ENCODE measurements at places on chromosomes 16 and 17. TPM values are rescaled to one million over a fixed set of nuclear protein-coding genes. Genes with fewer than 3 reads are reported as not detected.

- H3K4me3 ChIP-seq = no peak overlapping the region
- no peak for DNase-seq
- H3K36me3 ChIP-seq = no peaks in the 10 kb centered on the region
- H3K27me3 ChIP-seq = peaks cover 31% of the 10 kb centered on the region
Observed at GRCh38 chr17:33924104-33924503, 331.0 kb upstream of the CCL2 start.

DNA sequence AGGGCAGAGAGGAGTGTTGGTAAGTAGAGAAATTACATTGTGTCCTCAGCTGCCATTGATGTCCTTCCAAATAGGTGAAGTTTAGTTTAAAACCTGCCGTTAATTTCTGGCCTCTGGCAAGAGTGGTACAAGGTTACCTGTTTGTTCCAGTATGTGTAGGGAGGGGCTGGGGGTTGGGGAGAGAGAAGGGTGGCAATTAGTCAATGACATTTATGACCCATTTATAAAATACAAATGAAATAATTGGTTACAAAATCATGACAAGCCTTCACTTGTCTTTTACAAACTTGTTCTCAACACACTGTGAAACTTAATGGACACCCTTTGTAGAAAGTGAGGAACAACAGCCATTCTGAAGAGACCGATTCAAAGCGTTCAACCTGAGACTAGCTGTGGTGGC, 281.0 kb downstream of the FTO start:
- no peaks in the 10 kb centered on the region for H3K27me3 ChIP-seq
- no peak for DNase-seq
- H3K4me1 ChIP-seq = no peaks in the 10 kb centered on the region
- no peak overlapping the region for H3K4me3 ChIP-seq
- H3K27ac ChIP-seq = no peak overlapping the region
- H3K36me3 ChIP-seq = no peaks in the 10 kb centered on the region

DNA sequence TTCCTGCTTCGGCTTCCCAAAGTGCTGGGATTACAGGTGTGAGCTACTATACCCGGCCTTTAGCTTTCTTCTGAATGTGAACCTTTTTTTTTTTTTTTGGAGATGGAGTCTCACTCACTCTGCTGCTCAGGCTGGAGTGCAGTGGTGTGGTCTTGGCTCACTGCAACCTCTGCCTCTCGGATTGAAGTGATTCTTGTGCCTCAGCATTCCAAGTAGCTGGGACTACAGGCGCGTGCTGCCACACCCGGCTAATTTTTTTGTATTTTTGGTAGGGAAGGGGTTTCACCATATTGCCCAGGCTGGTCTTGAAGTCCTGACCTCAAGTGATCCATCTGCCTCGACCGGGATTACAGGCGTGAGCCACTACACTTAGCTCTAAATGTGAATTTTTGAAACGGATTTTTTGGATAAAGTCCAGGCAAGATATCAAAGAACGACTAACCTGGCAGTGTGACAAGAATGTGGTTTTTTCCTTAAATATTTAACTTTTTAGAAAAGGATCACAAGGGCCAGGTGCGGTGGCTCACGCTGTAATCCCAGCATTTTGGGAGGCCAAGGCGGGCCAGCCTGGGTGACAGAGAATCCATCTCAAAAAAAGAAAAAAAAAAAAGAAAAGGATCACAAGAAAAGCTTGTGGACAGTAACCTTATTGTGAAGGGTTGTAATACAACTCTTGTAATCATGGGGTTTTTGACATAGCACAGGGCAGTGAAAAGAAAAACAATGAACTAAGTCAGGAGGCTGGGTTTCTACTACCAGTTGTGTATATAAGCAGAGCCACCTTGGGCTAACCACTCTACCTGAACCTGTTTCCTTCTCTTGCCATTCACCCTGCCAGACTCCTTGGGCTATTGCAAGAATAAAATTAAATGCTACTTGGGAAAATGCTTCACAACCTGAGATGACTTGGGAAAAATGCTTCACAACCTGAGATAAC, 6.2 kb downstream of the BRCA1 start:
- H3K36me3 ChIP-seq = no peaks in the 10 kb centered on the region
- H3K27me3 ChIP-seq = no peaks in the 10 kb centered on the region
- no peak for DNase-seq
- no peak overlapping the region for H3K4me3 ChIP-seq
- H3K4me1 ChIP-seq = no peaks in the 10 kb centered on the region
- H3K27ac ChIP-seq = no peak overlapping the region

DNA sequence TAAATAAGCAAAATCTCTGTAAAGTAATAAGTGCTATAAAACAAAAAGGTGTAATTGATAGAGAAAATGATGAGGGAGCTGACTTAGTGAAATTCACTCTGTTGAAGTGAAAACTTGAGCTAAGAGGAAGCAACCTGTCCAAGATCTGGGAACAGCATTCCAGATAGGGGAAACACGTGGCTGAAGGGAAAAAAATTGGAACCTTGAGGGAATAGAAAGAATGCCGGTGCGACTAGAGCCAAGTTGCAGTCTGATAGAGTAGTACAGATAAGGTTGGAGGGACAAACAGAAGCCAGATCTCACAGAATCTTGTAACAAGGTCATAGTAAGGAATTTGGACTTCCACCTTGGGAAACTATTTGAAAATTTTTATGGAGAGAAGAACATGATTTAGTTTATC, 623 bp upstream of the DDX52 start:
- no peak for DNase-seq
- no peak overlapping the region for H3K27ac ChIP-seq
- H3K4me1 ChIP-seq = peaks cover 10% of the 10 kb centered on the region
- no peak overlapping the region for H3K4me3 ChIP-seq
- H3K36me3 ChIP-seq = peaks cover 24% of the 10 kb centered on the region

DNA sequence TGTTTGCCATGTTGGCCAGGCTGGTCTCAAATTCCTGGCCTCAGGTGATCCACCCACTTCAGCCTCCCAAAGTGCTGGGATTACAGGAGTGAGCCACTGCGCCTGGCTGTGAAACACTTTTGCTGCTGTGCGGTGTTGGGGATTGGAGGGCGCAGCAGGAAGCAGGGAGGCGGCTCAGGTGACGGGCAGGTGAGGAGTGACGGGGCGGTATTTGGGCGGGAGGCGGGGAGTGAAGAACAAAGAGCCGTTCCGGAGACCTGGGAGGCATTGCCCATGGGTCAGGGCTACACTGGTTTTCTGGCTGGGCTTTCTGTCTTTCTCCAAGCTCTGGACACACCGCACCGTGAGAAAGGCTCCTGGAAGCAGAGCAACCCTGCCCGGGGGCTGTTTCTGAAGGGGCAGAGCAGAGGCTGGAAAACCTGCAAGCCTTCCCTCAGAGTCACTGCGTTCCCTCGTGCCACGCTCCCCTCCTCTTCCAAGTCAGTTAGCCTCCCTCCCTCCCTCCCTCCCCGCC, 22.1 kb downstream of the CRISPLD2 start:
- H3K36me3 ChIP-seq = peaks cover 32% of the 10 kb centered on the region
- no peak overlapping the region for H3K4me3 ChIP-seq
- DNase-seq = no peak

- no peak for DNase-seq
- no peak overlapping the region for H3K27ac ChIP-seq
- peaks cover 13% of the 10 kb centered on the region for H3K4me1 ChIP-seq
- no peaks in the 10 kb centered on the region for H3K27me3 ChIP-seq
- no peaks in the 10 kb centered on the region for H3K36me3 ChIP-seq
Observed at GRCh38 chr16:11674818-11675560, 6.7 kb downstream of the SNN start.

DNA sequence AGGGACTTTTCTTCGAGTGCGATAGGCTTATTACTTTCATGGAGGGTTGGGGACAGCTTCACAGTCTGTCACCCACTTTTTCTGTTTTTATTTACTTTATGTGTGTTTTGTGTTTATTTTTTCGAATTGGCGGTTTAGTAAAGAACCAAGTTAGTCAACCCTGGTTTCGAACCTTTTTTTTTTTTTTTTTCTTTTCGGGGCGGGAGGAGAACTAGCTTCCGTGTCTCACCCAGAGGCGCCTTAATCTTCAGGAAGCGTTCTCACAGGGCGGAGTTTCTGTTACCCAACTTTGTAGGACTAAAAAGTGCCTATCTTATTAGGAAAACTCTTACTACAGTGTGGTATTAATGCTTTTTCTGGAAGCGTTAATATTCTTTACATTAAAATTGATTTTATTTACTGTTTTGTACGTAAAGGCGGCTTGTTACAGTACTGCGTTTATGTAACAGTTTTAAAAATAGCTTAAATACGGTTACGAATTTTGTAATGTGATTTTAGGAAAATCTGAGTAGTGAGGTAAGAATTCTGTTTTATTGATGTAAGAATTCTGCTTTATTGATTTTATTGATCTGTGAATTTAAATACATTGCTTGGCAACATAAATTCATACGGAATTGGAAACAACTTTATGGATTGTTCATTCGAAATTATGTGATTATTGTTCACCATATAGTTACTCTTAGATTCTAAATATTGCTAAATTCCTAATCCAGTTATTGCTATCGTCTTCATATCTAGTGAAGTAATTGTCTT, 885 bp downstream of the ZNF207 start:
- H3K4me3 ChIP-seq = peak overlapping the region; percentile 95
- DNase-seq = peak; percentile 37

DNA sequence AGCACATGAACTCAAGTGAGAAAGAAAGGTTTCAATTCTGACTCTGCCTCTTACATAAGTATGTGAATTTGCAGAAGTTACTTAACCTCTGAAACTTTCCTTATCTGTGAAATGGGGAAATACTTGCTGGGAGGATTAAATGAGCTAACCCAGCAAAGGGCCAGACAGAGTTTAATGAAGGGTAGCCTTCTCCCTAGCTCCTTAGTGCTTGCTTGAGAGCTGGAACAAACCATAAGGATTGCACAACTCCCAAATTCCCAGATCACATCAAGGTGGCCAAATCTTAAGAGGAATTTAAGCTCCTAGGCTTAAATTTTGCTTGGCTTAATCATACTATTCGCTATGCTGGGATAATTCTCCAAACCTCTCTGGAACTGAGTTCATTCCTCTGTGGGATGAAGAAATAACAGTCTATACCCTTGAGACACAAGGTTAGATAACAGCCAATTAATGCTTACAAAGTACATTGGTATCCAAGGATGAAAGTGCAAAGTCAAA, 11.8 kb upstream of the WSB1 start:
- H3K4me3 ChIP-seq = no peak overlapping the region
- H3K4me1 ChIP-seq = no peaks in the 10 kb centered on the region

- no peak for DNase-seq
- no peak overlapping the region for H3K4me3 ChIP-seq
- no peak overlapping the region for H3K27ac ChIP-seq
- H3K27me3 ChIP-seq = no peaks in the 10 kb centered on the region
- peaks cover 92% of the 10 kb centered on the region for H3K4me1 ChIP-seq
Observed at GRCh38 chr17:39639566-39640458, 2.9 kb downstream of the STARD3 start.

DNA sequence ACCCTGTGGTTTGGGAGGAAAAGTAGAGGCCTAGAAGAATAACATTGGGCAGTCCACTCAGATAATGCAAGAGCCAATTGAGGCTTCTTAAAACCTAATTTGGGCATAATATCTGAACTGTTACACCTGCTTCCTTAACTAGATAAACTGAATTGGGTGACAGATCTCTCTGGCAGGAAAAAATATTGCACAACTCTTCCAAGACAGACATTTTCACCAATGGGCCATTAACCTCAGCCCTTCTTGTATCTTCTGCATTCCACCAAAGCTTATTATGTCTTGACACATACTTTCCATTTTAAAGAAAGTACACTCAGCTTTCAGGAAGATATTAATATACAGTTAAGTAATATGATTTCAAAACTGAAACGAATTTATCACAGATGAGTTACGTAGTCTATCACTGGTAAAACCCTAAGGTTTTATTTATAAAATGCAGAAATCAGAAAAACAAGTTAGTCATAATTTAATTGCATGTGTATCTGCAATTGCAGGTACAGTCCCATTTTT, 79.9 kb upstream of the MON1B start:
- no peaks in the 10 kb centered on the region for H3K4me1 ChIP-seq
- no peaks in the 10 kb centered on the region for H3K36me3 ChIP-seq
- H3K4me3 ChIP-seq = no peak overlapping the region
- no peak overlapping the region for H3K27ac ChIP-seq
- DNase-seq = no peak
- no peaks in the 10 kb centered on the region for H3K27me3 ChIP-seq

- peak; percentile 92 for DNase-seq
- H3K36me3 ChIP-seq = no peaks in the 10 kb centered on the region
- H3K27me3 ChIP-seq = no peaks in the 10 kb centered on the region
- H3K4me3 ChIP-seq = no peak overlapping the region
- H3K4me1 ChIP-seq = no peaks in the 10 kb centered on the region
Observed at GRCh38 chr17:43878260-43879175, 28.8 kb downstream of the MPP2 start.

The PRAC1 gene
- total RNA-seq = not detected

The CDRT15L2 gene
- not detected for total RNA-seq

The NFAT5 gene
- 53.5 TPM for total RNA-seq

The TBC1D3G gene
- total RNA-seq = not detected

The SLC5A10 gene
- total RNA-seq = not detected

The CD300E gene
- total RNA-seq = 28.7 TPM

The CENPN gene
- total RNA-seq = 12.3 TPM

The ITGB4 gene
- 54.8 TPM for total RNA-seq

The CACNG5 gene
- not detected for total RNA-seq

The C17orf50 gene
- not detected for total RNA-seq

The PRCD gene
- 1.3 TPM for total RNA-seq

The ATXN1L gene
- 24.3 TPM for total RNA-seq

The TCAP gene
- 2.0 TPM for total RNA-seq

Measured in left lung (tissue), 14 donors.